ENCODE measurements at places on chromosomes 1 and 21.

- DNase-seq = no peak
Observed at GRCh38 chr1:119752592-119752991, 16.1 kb downstream of the HMGCS2 start.

GRCh38 chr1:13513895-13514546 lies at the start of gene LRRC38:
LRRC38 (minus strand) TSS chr1:13514003; CDS start chr1:13513593, 410 bp downstream.
- DNase-seq = no peak

DNA sequence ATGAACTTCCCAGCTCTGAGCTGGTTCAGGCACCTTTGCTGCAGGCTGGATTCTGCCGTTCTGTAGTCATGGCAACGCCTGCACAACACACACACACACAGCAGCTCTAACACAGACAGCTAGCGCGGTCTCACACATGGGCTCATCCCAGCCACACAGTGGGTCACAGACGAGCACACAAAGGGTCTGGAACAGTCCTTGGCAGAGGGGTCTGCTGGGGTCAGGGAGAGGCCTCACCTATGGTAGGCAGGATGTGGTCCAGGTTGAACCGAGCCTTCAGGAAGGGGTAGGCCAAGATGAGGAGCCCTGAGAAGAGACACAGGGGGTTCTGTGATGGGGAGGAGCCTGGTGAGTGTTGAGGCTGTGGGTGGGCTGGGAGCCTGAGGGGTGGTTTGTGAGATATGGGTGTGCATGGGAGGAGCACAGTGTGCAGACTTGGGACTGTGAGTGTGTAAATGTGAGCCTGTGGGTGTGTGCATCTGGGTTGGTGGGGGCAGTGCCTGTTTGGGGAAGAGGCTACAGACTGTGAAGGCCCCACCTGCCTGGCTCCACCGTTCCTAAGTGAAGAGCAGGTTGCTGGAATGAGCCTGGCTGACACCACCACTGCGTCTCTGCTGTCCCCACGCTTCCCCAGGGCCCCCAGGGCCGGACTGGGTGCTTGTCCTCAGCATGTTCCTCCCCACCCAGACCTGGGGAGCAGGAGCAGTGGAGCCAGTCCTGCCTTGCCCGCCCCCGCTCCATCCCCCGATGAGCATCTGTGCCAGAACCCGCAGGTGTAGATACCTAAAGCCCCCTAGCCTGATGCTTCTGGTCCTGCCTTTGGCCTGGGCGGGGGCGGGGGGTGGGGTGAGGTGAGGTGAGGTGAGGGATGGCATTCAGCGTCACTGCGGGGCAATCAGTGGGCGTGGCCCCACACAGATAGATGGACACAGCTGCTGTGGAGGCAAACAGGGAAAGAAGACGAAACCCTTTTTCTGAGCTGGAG lies 1.5 kb downstream of the KNCN start:
- DNase-seq = no peak

DNA sequence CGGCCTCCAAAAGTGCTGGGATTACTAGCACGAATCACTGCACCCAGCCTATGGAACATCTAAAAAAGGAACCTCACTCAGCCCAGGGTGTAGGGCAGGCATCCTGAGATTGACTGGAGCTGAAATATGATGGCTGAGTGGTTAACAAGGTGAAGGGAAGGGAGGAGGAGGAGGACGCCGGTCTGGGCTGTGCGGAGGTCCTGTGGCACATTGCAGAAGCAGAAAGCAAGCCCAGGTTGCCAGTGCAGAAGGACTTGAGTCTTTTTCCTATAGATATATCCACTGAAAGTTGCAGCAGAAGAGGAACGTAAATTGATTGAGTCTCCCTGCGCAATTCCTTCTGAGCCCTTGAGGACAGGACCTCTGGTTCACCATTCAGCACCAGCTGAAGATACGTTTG lies 1.5 kb upstream of the KIF17 start:
- no peak for DNase-seq

- no peak for DNase-seq
Observed at GRCh38 chr1:207500306-207500705, 4.3 kb downstream of the CR1 start.
